SIG-M5 (cell line): ENCODE measurements at places on chromosomes 5 and 9.

DNA sequence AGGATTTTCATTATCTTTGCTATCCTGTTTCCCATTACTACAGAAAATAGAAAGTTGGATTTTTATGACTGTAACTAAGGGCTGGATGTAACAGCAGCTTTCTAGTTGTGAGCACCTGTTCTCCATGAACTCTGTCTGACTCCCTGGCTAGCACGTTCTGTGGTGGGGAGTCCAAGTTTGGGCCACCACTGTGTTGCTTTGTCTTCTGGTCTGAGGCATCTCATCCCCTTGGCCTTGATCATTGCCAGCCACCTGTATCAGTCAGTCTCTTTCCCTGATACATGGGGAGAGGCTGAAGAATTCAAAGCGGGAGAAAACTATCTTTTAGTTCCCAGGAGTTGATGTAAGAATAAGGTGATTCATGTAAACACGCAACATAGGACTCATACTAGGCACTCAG is 33.4 kb downstream of the WDR70 start:
- no peak for DNase-seq

- no peak for DNase-seq
Measured at GRCh38 chr5:18032744-18033143, 398.5 kb downstream of the TAF11L14 start.

GRCh38 chr5:32589942-32590869 is 4.8 kb downstream of the SUB1 start:
- no peak for DNase-seq

DNA sequence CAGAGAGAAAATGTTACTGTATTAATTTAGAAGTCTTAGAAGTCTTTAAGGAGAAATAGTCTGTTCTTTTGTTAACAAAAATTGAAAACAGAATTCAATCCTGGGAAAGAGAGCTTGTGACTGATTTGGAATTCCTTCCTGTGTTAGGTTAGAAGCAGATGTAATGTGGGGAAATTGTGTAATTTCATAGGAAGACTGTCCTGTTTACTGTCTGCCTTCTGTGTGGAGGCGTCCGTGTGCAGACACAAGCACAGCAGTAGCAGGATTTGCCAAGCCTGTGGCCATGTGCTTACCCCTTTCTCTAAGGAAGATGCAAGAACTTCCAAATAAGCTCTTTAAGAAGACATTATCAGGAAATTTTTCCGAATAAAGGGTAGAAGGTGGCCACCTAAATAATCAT is 36.7 kb upstream of the F2R start:
- DNase-seq, result no peak

DNA sequence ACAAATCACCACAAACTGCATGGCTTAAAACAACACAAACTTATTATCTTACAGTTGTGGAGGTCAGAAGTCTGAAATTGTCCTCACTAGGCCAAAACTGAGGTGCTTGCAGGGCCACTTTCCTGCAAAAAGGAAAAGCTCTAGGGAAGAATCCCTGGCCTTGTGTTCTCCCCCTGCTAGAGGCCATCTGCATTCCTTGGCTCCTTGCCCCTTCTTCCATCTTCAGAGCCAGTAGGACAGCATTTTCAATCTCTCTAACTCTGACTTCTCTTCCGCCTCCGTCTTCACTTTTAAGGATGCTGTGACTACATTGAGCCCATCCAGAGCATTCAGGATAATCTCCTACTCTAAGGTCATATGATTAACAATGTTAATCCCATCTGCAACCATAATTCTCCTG is 236.6 kb downstream of the CDK5RAP2 start:
- no peak for DNase-seq

- DNase-seq, result no peak
Measured at GRCh38 chr9:122134822-122135528, 24.6 kb downstream of the NDUFA8 start.

GRCh38 chr5:142317173-142317572 is 7.6 kb downstream of the SPRY4 start:
- no peak for DNase-seq

- DNase-seq, result no peak
Measured at GRCh38 chr9:134128727-134129679, 6.9 kb upstream of the WDR5 start.

- DNase-seq, result no peak
Measured at GRCh38 chr5:179185256-179185940, 125.2 kb downstream of the ZNF354C start.

- DNase-seq, result no peak
Measured at GRCh38 chr9:128206484-128206883, 3.3 kb downstream of the DNM1 start.

DNA sequence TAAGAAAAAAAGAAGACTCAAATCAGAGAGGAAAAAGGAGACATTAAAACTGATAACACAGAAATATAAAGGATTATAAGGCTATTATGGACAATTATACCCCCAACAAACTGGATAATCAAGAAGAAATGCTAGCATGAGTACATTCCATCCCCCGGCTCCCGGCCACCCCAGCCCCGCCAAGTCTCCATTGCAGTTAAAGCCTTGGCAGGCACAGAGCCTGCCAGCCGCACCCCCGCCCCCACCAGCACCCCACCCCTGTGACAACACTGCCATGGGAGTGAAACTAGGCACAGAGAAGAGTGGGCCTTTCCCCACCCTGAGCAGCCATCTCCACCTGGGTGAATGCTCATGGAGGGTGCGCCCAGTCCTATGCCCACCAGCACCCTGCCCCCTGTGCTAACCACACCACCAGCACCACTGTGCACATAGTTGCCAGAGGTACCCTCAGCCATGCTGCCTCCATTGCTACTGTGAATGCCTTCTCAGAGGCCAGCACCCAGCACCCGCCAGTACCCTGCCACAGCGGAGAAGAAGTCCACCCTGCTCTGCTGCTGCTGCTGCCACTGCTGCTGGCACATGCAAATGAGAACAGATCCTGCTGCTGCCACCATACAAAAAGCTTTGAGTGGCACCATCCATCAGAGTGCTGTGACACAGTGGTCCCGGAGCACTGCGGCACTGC is 117.0 kb downstream of the CSNK1G3 start:
- DNase-seq, result no peak

GRCh38 chr9:82920154-82920553 is 142.8 kb downstream of the RASEF start:
- no peak for DNase-seq

- DNase-seq, result no peak
Measured at GRCh38 chr5:5080790-5081189, 59.3 kb upstream of the ADAMTS16 start.

- no peak for DNase-seq
Measured at GRCh38 chr5:151679421-151680155, 7.1 kb downstream of the SPARC start.

GRCh38 chr9:96136992-96137670 is 164.8 kb downstream of the HSD17B3 start:
- no peak for DNase-seq

- no peak for DNase-seq
Measured at GRCh38 chr5:82717738-82718137, 359.5 kb downstream of the TMEM167A start.

- no peak for DNase-seq
Measured at GRCh38 chr9:121322037-121322736, 47.9 kb downstream of the STOM start.

- no peak for DNase-seq
Measured at GRCh38 chr9:22208846-22209585, 199.9 kb upstream of the CDKN2B start.

- no peak for DNase-seq
Measured at GRCh38 chr5:16580382-16580781, 36.4 kb downstream of the RETREG1 start.

- no peak for DNase-seq
Measured at GRCh38 chr9:24464319-24464951, 81.3 kb downstream of the IZUMO3 start.

DNA sequence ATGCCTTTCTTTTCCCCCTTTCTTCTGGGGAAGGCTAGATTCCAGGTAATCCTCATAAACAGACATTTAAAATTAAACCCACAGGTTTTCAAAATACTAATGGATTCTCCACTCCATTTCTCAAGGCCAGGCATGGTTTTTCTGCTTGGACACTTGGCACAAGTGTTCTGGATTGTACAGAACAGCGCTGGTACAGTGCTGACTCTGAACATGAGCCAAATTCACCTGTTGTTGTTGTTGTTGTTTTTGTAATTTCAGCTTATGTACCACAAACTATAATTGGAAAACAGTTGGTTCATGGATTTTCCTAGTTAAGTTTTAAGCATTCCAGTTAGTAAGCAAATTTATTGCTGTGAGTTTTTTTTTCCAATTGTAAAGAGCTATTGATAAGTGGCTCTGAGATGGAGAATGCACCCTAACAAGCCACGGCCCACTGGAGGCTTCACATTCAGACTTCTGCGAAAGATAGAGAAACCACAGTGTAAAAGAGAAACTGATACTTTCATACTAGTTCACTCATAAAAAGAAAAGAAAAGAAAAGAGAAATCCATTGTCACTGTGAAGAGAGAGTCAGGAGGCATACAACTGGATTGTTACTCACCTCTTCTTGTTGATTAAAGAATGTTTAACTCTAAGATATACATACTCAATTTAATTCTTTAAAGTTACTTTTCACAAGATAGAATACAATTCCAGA is 16.2 kb upstream of the ITGA1 start:
- DNase-seq, result no peak

GRCh38 chr5:116861666-116862065 is 287.0 kb upstream of the SEMA6A start:
- DNase-seq, result no peak

DNA sequence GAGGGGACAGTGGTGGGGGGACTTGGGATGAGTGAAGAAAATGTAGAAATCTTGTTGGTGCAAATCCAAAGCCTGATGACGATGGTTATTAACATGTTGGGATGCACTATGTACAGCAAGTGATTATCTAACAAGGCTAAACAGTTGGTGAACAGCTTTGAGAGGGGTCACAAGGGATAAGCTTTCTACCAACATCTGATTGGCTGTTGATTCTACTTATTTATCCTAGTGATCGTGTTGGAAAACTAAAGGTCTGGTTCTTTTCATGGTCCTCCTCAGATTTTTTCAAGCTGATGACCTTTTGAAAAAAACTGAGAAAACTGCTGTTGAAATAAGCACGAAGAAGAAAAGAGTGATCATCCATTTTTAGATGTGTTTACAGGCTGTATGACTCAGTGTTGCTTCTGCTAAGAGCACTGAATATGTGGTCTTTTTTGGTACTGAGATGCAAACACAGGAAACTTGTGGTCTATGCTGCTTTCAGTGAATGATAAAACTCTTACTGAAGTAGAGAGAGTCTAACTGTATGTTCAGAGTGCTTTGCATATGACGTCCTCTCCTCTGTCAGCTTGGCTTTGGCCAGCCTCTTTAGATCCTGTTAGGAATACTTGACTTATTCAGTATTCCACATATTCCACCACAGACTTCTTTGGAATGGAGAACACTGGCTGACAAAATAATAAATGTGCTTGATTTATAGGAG is 174.8 kb downstream of the SLF1 start:
- DNase-seq, result peak; percentile 63

- DNase-seq, result peak; percentile 87
Measured at GRCh38 chr5:58462154-58462553, 2.3 kb upstream of the PLK2 start.

DNA sequence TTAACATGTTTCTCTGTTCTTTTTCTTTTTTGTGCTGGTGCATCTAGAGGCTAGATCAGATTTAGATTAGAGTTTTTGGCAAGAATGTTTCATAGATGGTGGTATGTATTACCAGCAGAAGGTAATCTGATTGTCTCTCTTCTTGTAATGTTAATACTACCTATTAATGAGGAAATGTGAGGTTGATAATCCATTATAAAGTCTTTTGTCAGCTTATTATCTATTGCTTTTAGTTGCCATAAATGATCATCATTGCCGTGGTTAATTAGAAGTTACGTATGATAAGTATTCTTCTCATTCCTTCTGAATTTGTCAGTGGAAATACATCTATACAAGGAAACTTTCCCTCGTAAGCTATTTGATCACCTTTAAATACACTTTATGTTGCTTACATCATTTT is 135.0 kb downstream of the PAM start:
- DNase-seq, result no peak

GRCh38 chr9:107597743-107598217 is 108.2 kb upstream of the KLF4 start:
- DNase-seq, result no peak

GRCh38 chr5:119743927-119744326 is 114.6 kb downstream of the FAM170A start:
- DNase-seq, result no peak

DNA sequence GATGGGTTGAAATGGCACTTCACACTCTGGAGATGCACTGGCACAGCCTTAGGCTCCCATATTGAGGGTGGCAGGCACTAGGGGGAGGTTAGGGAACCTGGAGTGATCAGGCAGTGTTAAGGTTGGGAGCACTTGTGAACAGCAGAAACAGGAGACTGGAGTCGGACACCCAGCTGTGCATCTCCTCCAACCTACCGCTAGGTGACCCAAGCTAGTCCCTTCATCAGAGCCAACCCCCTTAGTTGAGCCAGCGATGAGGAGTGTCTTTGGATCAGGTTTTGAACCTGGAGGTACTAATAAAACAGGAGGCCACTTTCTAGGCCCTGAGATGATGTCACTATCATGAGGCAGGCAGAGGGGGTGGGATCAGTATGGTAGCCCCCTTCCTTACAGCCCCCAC is 1.7 kb downstream of the ACTL7B start:
- no peak for DNase-seq

DNA sequence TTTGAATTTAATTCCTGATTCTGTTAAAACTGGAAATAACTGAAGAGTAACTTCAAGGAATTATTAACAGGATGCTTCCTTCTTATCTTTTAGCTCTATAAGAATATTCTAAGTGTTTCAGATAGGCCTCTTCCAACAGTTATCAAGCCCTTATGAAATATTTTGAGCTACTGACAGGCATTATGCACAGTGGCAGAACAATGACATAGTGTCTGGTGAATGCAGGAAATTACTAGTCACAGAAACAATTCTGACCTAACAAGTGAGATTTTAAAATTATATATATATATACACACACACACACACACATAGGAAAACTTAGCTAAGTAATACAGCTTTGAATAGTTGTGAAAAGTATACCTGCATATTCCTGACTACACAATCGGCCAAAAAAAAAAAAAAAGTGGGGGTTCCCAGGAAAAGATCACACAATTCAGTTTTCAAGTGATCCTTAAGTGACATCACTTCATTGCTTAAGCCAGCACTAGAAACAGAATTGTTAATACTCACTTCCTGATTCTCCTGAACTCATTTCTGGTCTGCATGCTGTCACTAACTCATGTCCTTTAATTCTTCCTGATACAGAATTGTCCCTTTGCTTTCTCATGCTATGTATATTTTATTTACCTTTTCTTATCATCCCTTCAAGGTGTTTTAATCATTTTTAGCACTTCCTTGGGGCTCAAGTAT is 77.3 kb downstream of the SLC25A46 start:
- no peak for DNase-seq

GRCh38 chr5:178625679-178626483 is 969 bp downstream of the CLK4 start:
- no peak for DNase-seq

- DNase-seq, result no peak
Measured at GRCh38 chr9:101674165-101674564, 64.3 kb downstream of the GRIN3A start.

- DNase-seq, result no peak
Measured at GRCh38 chr5:80170117-80170535, 85.7 kb downstream of the SERINC5 start.

- DNase-seq, result no peak
Measured at GRCh38 chr5:61704289-61704688, 372.2 kb downstream of the ZSWIM6 start.
